ENCODE measurements at places on chromosomes 2 and 18.

- H3K36me3 ChIP-seq = no peaks in the 10 kb centered on the region
- no peak for DNase-seq
- peaks cover 4% of the 10 kb centered on the region for H3K27me3 ChIP-seq
- H3K4me1 ChIP-seq = no peaks in the 10 kb centered on the region
- H3K4me3 ChIP-seq = no peak overlapping the region
These were observed 22.3 kb upstream of the VPS4B start for GRCh38 chr18:63444580-63444979.

DNA sequence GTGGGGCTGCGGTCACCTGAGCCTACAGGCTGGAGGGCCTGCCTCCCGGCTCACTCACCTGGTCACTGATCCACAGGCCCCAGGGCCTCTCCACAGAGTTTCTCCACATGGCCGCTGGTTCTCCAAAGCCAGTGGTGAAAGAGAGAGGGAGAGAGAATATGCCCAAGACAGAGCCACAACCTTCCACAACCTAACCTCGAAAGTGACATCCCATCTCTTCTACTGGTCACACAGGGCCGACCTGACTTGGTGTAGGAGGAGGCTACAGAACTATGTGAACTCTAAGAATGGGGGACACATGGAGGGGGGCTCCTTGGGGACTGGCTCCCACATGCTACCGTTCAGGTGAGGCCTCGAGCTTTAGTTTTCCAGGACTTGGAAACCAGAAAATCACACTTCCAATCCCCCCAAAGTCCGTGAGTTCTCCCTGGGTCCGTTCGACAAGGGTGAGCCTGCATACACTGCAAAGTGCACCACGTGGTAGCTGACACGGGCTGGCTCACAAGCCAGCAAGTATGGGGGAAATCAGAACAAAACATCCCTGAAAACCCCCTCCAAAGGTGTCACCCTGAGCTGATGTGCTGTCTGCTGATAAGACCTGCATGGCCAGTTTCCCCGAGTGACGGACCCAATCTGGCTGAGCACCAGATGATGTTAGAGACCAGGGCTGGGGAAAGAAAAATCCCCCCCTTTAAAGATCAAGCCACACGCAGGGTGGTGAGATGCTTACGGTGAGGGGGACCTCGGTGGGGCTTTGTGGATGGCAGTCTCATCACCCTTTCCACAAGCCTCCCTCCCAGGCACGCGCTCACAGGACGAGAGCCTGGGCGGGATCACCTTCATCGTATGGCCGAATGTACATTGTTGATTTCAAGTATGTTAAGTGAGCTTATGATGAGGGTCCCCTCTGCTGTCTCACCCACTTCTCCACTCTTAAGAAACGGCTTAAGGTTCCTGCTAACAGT is 54.2 kb upstream of the SEMA4C start:
- peak; percentile 57 for DNase-seq
- H3K4me3 ChIP-seq = peak overlapping the region; percentile 74
- H3K27me3 ChIP-seq = no peaks in the 10 kb centered on the region

DNA sequence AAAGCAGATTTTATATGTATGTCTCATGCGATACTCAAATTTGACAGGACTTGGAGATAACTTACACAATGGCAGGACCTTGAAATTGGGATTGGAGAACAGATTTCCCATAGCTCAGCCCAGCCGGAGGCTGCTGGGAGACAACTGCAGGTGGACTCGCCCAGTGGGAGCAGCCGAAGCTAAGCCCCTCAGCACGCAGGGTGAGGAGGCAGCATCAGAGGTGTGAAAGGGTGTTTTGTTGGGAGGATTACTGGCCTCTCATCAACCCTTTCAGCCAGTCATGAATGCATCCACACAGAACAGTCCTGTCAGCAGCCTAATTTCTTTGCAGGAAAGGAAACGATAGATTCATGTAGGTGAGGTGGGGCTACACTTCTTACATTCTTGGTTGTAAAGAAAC is 110.4 kb upstream of the DYNAP start:
- H3K4me1 ChIP-seq = no peaks in the 10 kb centered on the region
- H3K36me3 ChIP-seq = no peaks in the 10 kb centered on the region
- H3K27ac ChIP-seq = no peak overlapping the region
- peaks cover 4% of the 10 kb centered on the region for H3K27me3 ChIP-seq

DNA sequence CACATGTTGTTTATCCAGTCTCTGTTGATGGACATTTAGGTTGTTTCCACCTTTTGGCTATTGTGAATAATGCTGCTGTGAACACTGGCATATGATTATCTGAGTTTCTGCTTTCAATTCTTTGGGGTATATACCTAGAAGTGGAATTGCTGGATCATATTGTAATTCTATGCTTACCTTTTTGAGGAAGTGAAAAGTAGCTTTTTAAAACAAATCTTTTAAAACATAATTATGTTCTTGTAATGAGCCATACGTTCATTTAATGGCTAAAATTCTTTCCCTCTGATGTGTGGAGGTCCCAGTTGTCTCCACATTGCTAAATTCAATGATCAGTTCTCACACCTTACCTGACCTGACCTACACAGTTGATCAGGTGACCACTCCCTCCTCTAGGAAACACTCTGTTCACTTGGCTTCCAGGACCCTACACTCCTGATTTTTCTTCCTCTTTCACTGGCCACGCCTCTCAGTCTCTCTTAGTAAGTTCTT is 27.8 kb upstream of the SERTAD2 start:
- H3K36me3 ChIP-seq = no peaks in the 10 kb centered on the region
- no peak overlapping the region for H3K4me3 ChIP-seq
- DNase-seq = no peak
- H3K4me1 ChIP-seq = peaks cover 20% of the 10 kb centered on the region
- H3K27ac ChIP-seq = no peak overlapping the region
- H3K27me3 ChIP-seq = no peaks in the 10 kb centered on the region

DNA sequence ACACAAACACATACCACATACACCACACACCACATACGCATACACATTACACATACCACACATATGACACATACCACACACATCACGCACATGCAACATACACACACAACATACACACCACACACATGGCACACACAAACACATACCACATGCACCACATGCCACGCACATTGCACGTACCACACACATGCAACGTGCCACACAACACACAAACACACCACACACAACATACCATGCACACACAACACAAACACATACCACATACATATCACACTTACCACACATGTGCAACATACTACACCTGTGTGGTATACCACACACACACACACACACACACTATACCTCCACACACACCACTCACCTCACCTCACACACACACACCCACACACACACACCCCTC is 15.0 kb downstream of the TMEM177 start:
- DNase-seq = no peak
- H3K27ac ChIP-seq = no peak overlapping the region
- no peaks in the 10 kb centered on the region for H3K27me3 ChIP-seq
- peaks cover 23% of the 10 kb centered on the region for H3K4me1 ChIP-seq

DNA sequence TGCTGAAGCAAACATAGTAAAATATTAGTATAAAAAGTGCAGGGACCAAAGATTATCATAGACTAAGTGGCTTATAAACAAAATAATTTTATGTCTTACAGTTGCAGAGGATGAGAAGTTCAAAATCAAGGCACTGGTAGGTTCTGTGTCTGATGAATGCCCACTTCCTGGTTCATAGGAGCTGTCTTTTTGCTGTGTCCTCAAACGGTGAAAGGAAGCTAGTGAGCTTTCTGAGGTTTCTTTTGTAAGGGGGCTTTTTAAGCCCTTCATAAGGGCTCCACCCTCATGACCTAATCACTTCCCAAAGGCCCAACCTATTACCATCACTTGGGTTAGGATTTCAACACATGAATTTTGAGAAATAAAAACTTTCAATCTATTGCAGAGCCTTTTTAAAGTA is 946.7 kb upstream of the ACVR2A start:
- no peak for DNase-seq
- no peaks in the 10 kb centered on the region for H3K4me1 ChIP-seq
- H3K27ac ChIP-seq = no peak overlapping the region
- H3K27me3 ChIP-seq = no peaks in the 10 kb centered on the region

DNA sequence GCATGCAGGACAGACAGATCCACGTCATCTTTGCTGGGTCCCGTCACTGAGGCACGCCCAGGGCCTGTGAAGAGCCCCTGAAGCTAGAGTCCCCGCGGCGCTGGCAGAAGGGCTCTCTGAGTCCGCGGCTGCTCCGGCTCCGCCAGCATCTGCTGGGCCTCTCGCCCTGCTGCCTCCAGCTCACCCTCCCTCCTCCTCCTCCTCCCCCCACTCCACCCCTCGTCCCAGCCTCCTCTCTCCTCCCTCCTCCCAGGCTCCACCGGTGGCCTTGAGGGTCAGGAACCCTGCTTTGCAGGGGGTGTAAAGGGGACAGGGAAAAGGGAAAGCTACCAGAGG is at the start of gene TNS1:
Gene TNS1 (minus strand): TSS at position 151 of the 336 bp plus-strand sequence. CDS start 123 bp downstream, at position 28.
- no peaks in the 10 kb centered on the region for H3K36me3 ChIP-seq
- H3K4me1 ChIP-seq = no peaks in the 10 kb centered on the region
- no peak within 1 kb of the TSS for H3K27ac ChIP-seq
- no peak within 1 kb of the TSS for H3K4me3 ChIP-seq
- no peak for DNase-seq
- H3K27me3 ChIP-seq = peaks cover 8% of the 10 kb centered on the region

DNA sequence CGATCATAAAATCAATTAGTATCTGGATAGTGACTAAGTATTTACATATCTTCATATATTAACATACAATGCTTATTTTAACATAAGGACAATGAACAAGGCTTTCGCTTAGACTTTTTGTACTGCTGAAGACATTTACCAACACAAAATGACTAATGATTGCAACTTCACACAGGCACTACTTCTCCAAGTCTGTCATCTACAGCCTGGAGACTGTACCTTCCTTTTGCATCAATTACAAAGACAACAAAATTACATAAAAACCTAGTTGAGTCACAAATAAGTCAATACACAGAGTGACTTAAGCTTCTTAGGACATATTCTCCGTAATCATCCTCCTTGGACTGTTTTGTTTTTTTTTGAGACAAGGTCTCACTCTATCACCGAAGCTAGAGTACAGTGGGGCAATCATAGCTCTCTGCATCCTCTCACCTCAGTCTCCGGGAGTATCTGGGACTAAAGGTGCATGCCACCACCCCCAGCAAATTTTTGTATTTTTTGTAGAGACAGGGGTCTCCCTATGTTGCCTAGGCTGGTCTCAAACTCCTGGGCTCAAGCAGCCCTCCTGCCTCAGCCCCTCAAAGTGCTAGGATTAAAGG is 15.9 kb downstream of the PUM2 start:
- H3K4me1 ChIP-seq = peaks cover 52% of the 10 kb centered on the region
- peaks cover 59% of the 10 kb centered on the region for H3K36me3 ChIP-seq
- no peak for DNase-seq
- H3K4me3 ChIP-seq = no peak overlapping the region
- H3K27me3 ChIP-seq = no peaks in the 10 kb centered on the region

DNA sequence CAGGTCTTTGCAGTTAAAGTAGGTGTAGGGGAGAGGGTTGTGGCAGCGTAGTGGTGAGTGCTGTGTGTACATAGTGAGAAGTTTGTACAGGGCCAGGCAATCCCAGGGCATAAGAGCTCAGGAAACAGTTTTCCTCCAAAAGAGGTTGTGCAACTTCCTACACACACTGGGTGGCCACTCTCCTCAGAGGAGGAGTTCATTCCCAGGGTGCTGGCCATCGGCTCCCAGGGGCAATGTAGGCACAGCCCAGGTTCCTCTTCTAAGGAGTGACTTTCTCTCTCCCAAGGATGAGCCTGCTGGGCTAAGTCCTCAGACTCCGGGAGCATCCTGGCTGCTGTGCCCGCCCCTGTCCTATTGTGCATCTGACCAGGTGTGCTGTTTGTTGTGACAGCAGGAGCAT is 3.0 kb downstream of the ACOXL start:
- no peak overlapping the region for H3K27ac ChIP-seq
- H3K4me1 ChIP-seq = peaks cover 13% of the 10 kb centered on the region
- DNase-seq = no peak

DNA sequence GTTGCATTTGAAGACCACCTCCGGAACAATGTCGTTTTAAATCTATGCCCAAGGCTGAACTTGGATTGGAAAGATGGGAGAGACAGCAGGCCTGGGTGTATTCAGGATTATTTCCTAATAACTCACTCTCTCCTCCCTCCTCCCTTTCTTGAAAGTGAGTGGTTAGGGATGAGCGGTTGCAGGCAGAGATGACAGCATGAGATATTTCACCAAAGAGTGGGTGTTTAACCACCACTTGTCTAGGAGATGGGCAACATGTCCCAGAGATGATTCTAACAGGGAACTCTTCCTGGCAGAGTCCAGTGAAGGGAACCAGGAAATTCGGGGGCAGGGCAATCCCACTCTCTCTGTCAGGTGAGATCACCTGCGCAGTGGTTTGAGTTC is 123.2 kb downstream of the KCTD1 start:
- H3K4me3 ChIP-seq = no peak overlapping the region
- H3K27me3 ChIP-seq = peaks cover 2% of the 10 kb centered on the region

GRCh38 chr2:121088251-121089165 is 196.5 kb downstream of the TFCP2L1 start:
- H3K36me3 ChIP-seq = no peaks in the 10 kb centered on the region
- H3K27ac ChIP-seq = no peak overlapping the region
- H3K4me3 ChIP-seq = no peak overlapping the region
- no peak for DNase-seq
- no peaks in the 10 kb centered on the region for H3K4me1 ChIP-seq

GRCh38 chr2:197130318-197130717 is 180.3 kb downstream of the ANKRD44 start:
- H3K27ac ChIP-seq = peak overlapping the region; percentile 73
- no peaks in the 10 kb centered on the region for H3K27me3 ChIP-seq
- peak overlapping the region; percentile 39 for H3K4me3 ChIP-seq
- H3K4me1 ChIP-seq = peaks cover 68% of the 10 kb centered on the region
- H3K36me3 ChIP-seq = peaks cover 66% of the 10 kb centered on the region

GRCh38 chr2:207046724-207047123 is 107.4 kb downstream of the CPO start:
- H3K36me3 ChIP-seq = no peaks in the 10 kb centered on the region
- H3K27ac ChIP-seq = peak overlapping the region; percentile 39
- H3K27me3 ChIP-seq = peaks cover 8% of the 10 kb centered on the region

DNA sequence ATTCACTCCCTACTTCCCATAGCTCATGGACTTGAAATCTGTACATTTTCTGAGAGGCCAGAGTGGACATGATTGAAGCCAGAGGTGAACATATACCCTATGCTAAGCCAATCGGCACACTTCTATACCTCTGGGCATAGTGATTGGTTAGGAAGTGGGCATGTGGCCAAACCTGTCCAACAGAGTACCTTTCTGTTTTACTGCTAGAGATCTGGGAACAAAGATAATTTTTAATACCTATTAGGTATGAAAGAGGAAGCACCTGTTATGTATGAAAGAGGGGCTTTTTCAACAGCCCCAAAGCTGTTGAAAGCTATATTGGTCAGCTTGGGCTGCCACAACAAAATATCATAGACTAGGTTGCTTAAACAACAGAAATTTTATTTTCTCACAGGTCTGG is 27.7 kb downstream of the METTL8 start:
- peaks cover 17% of the 10 kb centered on the region for H3K4me1 ChIP-seq
- no peak for DNase-seq
- H3K27me3 ChIP-seq = no peaks in the 10 kb centered on the region
- H3K4me3 ChIP-seq = no peak overlapping the region

GRCh38 chr18:75167759-75168618 is 41.0 kb downstream of the PTGR3 start:
- H3K4me1 ChIP-seq = peaks cover 1% of the 10 kb centered on the region
- H3K36me3 ChIP-seq = no peaks in the 10 kb centered on the region
- no peaks in the 10 kb centered on the region for H3K27me3 ChIP-seq
- H3K27ac ChIP-seq = no peak overlapping the region
- H3K4me3 ChIP-seq = no peak overlapping the region
